ENCODE measurements at places on chromosomes 12 and 14.

GRCh38 chr12:90102957-90103652 lies 394.5 kb upstream of the ATP2B1 start:
- no peak for DNase-seq

- DNase-seq, result no peak
Measured at GRCh38 chr12:102096855-102097254, 23.1 kb downstream of the NUP37 start.

- DNase-seq, result no peak
Measured at GRCh38 chr14:29941401-29941800, 13.8 kb upstream of the PRKD1 start.

- no peak for DNase-seq
Measured at GRCh38 chr14:61720294-61720661, 25.0 kb downstream of the HIF1A start.

DNA sequence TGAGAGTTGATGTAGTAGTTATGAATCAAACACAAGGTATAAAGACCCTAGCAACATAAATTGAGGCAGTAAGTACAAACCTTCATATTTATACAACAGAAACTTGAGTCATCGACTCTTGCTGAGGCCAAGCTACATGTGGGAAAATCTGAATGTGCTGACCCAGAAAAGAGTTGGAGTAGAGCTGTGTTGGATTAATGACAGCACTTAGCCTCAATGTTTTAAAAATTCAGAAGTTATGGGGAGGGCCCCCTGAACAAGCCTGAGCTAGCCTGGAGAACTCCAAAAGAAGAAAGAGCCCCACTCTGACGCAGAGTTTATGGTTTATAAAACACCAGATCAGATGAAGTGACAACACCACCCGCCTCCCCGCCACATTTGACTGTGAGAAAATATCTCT lies 100.0 kb downstream of the DUSP6 start:
- no peak for DNase-seq

GRCh38 chr12:18243238-18243637 lies 18.1 kb upstream of the PIK3C2G start:
- DNase-seq, result no peak

- no peak for DNase-seq
Measured at GRCh38 chr12:84904051-84904450, 8.5 kb downstream of the SLC6A15 start.

- DNase-seq, result no peak
Measured at GRCh38 chr12:120292411-120292660, 633 bp upstream of the RNU4-2 start.

GRCh38 chr12:114704096-114704495 lies 20.1 kb upstream of the TBX3 start:
- no peak for DNase-seq

GRCh38 chr12:77392467-77393088 lies 327.2 kb upstream of the E2F7 start:
- no peak for DNase-seq

GRCh38 chr12:52050116-52050757 lies 1.0 kb upstream of the NR4A1 start:
- DNase-seq, result peak; percentile 69

DNA sequence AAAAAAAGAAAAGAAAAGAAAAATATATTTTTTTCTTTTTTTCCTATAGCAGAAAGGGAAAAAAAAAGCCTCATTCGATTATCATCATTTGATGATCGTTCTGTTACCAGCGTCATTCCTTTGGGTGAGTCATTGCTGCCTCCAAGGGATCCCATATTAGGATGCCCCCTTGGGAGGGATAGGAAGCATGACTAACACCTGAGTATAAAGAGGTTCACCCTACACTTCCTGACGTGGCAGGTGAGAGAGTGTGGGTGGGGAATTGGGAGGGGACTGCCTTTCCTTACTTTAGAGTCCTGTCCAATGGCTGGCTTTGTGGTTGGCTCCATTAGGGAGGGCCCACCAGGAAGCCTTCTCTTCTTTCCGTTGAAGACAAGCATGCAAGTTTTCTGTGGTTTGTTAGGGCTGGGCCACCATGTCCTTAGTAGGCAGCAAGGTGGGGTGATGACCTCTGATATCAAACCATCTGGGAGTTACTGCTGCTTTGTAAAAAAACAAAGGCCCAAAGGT lies 56.1 kb upstream of the FUT8 start:
- no peak for DNase-seq

DNA sequence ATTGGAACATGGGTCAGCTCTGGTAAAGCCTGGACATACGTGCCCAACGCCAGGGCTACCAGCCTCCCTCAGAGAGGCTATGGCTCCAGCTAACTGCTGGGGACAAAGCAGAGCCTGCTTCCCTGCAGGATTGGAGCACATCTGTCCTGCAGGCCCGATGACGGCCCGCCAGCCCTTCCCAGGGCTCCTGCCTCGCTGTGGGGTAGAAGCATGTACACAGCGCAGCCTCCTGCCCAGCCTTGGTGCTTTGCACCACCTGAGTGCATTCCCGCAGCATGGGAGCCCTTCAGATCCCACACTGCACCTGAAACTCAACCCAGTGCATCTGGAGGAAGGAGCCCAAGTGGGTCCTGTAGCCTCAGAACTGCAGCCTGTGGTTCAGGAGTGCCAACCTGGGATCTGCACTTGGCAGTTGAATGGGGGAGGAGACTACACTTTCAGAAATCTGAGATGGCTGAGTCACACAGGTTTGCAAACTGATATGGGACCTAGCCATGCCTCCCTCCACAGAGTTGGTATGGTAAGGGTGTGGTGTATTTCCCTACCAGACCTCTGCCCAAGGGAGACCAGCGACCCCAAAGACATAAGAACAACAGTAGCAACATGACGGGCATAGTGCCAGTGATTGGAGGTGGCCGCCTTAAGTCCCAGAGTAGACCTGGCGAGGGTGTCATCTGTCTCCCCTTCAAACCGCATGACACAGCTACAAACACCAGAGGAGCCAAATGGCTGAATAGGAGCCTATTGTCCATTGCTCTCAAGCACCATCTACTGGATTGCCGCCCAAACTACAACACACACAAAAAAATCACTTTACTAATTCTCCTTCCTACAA lies 273.9 kb upstream of the MIS18BP1 start:
- no peak for DNase-seq

Measured in skin of body (tissue), 3 donors.